ENCODE measurements at places on chromosomes 5 and 9.

DNA sequence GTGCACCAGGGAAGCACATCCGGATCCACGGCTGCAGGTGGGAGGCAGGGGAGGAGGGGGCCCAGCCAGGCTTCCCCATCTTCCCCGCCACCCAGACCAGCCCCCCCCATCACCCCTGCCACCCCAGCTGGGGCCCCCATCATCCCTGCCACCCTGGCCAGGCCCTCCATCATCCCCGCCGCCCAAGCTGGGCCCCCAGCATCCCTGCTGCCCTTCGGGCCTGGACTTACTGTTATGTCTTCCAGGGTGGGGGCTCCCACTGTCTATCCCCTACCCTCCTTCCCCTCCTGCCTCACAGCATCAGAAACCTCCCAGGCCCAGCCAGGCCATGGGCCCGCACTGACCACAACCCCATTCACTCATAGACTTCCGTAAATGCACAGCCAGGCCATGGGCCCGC lies 27.5 kb downstream of the SLC6A18 start:
- no peak for DNase-seq

- DNase-seq, result no peak
These were observed 685.1 kb downstream of the DTWD2 start for GRCh38 chr5:118303296-118303695.

GRCh38 chr5:68533051-68533450 lies 317.5 kb downstream of the PIK3R1 start:
- no peak for DNase-seq

GRCh38 chr5:60903356-60903755 lies 41.5 kb downstream of the ERCC8 start:
- DNase-seq, result no peak

- DNase-seq, result peak; percentile 16
These were observed 82.5 kb downstream of the PSD2 start for GRCh38 chr5:139878093-139878492.

GRCh38 chr5:123265551-123265950 lies 157.7 kb downstream of the CEP120 start:
- no peak for DNase-seq

GRCh38 chr9:34163434-34163833 lies 15.4 kb upstream of the UBAP1 start:
- no peak for DNase-seq

DNA sequence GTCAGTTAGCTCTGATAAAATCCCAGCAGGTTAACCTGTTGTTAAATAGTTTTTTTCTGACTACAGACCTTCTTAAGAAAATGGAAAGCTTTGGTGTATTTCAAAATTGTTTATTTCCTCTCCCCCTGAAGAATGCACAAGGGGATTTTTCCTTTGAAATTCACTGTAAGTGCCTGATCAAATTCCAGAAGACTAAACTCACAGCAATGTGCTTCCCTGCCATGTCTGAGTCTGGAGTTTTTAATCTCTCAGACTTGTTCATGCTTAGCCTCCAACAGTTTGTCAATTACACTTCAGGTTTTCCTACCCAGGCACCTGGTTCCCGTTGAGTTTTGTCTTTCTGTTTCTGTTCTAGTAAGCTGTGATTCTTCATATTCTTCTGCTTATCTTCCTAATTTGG lies 961.6 kb upstream of the CDH18 start:
- no peak for DNase-seq

GRCh38 chr9:7137040-7137439 lies 379.3 kb downstream of the KDM4C start:
- DNase-seq, result no peak

GRCh38 chr9:119095072-119095471 lies 274.2 kb downstream of the BRINP1 start:
- DNase-seq, result no peak

DNA sequence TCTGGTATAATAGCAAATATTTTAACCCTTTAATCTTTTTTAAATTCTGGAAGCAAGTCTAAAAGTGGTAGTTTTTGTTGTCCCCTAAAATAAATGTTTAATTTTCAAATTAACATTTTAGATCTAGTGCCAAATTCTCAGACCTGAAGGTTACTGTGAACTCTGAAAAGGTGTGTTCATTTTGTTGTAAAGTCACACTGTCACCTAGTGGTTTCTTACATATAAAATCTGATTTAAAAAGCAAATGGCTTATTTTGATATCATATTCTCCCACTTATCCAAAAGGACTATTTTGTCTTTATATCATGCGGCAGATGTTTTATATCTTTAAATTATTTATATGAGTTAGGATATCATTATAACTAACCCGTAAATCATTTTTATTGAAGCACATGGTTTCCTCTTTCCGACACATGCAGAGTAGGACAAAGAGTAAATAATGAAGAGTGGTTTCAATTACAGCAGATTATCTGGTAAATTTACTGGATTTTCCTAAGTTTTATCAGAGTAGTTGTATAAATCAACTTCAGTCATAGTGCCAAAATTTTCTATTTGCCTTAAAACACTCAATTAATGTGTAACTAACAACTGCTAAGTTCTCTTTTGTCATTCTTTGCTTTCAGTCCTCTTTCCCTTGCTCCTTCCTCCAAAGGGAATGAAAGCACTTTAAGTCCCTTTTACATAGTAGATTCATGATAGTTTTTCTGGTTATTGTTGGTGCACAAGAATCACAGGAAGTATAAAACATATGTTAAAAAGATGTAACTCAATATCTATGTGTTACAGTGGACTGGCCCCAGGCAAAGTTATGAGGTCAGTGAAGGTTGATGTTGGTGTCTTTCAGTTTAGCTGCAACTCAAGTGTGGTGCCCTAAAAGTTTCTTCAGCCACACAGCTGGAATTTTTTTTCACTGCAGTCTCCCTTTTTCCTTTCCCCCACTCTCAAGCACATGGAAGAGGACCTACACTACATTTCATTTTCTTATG lies 189.6 kb downstream of the COX7C start:
- no peak for DNase-seq

GRCh38 chr5:88391991-88392390 lies 123.3 kb upstream of the TMEM161B start:
- no peak for DNase-seq

GRCh38 chr5:68033029-68033428 lies 182.5 kb upstream of the PIK3R1 start:
- no peak for DNase-seq

- no peak for DNase-seq
These were observed 378.0 kb upstream of the PRR16 start for GRCh38 chr5:120086081-120086480.

DNA sequence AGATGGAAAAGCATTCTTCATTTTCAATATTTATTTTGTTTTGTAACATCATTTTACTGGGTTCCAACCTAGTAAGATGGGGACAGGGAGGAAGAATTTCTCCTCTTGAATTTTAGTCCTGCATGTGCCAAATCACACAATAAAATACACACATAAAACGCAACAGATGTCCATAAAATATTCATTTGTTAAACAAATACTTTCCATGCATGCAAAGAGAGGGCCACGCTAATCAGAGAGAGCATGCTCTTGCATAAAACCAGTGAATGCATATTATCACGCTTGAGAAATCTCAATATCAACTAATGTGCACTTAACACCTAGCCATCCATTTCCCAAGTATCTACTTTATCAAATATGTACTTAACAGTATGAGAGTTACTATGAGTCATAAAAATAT lies 212.6 kb upstream of the TARS1 start:
- DNase-seq, result no peak

- no peak for DNase-seq
These were observed 8.8 kb upstream of the GGTA1 start for GRCh38 chr9:121508415-121508814.

DNA sequence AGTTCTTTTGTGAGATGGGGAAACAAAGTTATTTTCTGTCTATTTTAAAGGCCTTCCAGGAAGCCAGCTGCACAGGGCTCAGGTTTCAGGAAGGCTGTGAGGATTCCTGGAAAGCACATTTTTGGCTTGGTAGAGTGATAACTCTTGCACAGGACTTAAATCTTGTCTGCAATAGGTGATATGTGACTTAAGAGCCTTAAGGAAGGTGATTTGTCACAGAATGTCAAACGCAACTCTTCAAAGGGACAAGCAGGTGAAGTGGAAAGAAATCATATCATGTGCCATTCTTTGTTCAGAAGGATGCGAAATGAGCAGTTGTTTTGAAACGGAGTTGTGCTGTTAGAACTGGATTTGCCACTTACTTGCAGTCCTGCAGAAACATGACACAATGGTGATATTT lies 459.3 kb downstream of the MAT2B start:
- no peak for DNase-seq

Data from HCT116 (cell line).